ENCODE measurements at places on chromosomes 1 and 21.

DNA sequence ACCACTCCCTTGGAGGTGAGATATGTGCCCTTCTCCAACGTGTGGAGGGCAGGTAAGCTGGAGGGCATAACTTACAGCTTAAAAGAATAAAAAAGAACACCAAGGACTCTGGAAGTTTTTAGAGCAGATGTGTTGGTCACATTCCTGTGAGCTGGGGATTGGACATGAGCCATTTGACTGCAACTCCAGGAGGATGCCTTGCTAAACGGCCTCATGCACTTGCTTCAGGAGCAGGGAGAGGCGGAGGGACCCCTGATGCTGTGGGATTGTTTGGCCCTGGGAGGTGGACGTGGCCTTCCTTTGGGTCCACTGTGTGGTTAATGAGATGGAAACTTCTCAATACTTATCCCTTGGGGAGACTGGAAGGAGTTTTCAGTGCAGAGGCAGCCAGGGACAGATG, 185.6 kb downstream of the RHOU start:
- DNase-seq = no peak

DNA sequence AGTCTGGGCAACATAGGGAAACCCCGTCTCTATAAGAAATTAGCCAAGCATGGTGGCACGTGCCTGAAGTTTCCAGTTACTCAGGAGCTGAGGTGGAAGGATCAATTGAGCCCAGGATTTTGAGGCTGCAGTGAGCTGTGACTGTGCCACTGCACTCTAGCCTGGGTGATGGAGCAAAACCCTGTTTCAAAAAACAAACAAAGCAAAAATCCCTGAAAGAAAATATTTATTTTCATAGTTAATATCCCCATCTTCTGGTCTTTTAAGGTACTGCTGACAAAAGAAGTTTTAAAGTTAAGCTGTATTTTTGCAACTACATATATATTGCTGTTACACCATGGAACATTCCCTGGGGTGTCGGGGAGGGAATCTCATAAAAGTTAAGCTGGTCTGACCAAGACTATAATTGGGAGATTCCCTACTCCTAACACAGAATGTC, 26.0 kb downstream of the VAMP4 start:
- peak; percentile 8 for DNase-seq

DNA sequence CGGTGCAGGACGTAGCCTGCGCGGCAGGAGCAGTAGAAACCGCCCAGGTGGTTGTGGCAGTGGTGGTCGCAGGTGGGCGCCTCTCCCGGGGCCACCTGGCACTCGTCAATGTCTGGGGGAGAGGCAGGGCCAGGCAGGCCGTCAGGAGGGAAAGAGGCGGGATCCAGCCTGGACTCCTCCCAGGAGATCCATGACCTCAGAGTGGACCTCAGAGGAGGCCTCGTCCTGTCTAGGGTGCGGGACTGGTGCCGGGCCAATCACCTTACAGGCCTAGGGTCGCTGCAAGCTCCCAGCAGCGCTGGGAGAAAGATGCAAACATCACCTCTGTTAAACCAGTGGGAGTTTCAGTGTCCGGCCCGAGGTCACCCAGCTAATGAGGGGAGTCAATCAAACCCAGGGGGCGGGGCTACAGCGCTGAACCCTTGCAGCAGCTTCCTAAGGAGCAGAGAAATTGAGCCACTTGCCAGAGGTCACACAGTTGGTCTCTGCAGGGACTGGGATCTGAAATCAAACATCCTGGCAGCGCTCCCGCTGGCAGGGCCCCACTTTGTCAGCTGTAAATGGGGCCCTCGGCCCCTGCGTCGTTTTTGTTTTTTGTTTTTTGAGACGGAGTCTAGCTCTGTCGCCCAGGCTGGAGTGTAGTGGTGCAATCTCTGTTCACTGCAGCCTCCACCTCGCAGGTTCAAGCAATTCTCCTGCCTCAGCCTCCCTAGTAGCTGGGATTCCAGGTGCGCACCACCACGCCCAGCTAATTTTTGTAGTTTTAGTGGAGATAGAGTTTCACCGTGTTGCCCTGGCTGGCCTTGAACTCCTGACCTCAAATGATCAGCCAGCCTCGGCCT, 1.4 kb downstream of the MASP2 start:
- peak; percentile 31 for DNase-seq

DNA sequence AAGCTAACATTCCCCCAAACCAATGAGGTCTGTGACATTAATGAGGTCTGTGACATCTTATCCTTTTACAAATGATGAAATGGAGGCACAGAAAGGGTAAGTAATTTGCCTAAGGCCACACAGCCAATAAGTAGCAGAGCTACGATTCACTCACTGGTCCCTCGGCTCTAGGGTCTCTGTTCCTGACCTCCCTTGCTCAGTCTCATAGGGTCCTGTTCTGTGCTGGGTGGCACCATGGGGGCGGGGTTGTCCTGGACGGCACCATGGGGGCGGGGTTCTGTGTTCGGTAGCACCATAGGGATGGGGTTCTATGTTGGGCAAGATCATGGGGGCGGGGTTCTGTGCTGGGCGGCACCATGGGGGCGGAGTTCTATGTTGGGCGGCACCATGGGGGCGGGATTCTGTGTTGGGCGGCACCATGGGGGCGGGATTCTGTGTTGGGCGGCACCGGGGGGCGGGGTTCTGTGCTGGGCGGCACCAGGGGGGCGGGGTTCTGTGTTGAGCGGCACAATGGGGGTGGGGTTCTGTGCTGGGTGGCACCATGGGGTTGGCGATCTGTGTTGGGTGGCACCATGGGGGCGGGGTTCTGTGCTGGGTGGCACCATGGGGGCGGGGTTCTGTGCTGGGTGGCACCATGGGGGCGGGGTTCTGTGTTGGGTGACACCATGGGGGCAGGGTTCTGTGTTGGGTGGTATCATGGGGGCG, 55.6 kb downstream of the CLSTN1 start:
- peak; percentile 20 for DNase-seq

DNA sequence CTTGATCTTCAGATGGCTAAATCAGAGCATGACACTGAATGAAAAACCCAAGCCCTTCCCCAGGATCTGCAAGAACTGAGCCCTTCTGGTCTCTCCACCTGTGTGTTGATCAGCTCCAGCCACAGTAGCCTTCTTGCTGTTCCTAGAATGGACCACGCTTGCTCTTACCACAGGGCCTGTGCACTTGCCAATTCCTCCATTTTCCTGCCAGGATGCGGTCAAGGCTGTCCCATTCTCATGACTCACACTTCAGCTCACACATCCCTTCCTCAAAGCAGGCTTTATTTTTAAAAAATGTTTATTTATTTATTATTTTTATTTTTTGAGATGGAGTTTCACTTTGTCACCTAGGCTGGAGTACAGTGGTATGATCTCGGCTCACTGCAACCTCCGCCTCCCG, 43.6 kb upstream of the GRHL3 start:
- DNase-seq = no peak

GRCh38 chr1:204972426-204972825, 70.6 kb upstream of the CNTN2 start:
- no peak for DNase-seq

DNA sequence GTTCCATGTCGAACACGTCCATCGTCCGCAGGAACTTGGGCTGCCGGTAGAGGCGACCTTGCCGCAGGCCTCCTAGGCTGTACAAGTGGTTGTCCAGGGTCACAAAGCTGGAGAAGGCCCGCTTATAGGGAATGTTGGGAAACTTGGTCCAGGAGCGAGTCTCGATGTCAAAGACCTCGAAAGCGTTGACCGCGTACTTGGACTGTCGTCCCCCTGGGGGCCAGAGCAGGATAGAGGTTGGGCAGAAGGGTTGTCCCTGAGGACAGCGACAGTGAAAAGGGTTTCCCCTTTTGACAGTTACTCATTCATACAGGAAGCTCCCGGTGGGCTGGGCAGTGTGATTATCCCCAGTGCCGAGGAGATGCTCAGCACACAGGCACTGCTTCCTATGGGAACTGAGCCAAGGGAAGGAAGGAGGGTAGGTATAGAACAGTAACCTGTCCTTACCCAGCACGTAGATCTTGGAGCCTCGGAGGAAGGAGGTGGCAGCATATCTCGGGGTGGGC, 17.5 kb downstream of the KLHDC8A start:
- DNase-seq = peak; percentile 10

DNA sequence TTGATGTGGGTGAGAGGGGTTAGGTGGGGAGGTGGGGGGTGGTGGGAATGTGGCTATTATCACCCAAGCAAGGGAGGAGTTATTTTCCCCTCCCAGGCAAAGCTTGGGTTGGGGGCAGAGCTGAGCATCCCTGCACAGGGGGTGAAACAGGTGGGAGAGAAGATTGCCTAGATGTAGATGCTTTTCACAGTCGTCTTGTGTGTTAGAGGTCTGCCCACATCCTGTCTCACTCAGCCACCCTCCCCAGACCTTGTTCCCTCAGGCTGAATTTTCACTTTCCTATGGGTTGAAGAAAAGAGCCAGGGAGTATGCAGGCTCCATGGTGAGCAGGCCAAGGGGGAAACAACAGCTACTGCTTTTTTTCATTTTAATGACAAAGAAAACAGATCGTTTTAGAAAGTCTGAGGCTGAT, 223.5 kb downstream of the KIF26B start:
- no peak for DNase-seq

DNA sequence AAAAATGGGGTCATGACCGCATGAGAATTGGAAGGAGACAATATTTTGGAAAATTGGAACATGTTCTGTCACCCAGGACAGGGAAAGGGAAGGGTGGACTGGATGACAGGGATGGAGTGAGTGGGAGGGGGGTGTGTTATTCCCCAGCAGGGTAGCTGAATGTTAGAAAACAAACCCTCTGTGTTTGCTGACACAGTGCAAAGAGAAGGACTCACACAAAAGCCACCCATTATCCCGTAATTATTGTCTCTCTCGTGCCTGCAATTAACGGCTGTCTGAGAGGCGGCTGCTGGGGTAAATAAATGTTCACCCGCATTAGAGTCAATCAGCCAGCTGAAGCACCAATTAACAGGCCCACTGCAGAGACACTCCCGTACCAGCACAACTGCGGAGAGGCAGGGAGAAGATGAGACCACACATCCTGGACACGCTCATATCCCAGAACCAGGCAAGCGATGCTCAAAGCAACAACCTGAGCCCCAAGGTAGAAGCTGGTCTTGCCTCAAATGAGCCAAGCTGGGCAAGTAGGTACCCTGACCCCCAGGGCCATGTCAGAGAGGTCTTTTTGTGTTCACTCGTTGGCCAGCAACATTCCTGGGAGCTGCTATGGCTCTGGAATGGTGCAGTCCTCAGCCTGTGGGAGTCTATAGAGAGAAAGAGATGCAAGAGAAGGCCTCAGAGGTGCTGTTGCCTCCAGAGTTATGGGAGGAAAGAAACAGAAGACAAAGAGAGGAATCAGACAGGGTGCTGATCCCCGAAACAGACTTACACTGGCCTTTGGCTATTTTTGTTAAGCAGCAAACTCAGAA, 19.4 kb downstream of the PLEKHA6 start:
- no peak for DNase-seq

DNA sequence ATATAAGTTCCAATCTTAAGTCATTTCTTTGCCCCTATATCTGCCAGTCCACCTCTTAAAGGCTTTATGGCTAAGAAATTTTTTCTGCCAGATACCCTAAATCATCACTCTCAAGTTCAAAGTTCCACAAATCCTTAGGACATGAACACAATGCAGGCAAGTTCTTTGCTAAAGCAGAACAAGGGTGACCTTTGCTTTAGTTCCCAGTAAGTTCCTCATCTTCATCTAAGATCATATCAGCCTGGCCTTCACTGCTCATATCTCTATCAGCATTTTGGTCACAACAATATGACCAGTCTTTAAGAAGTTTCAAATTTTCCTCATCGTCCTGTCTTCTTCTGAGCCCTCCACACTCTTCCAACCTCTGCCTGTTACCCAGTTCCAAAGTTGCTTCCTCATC, 402.2 kb upstream of the RUNX1 start:
- no peak for DNase-seq

GRCh38 chr21:38787461-38788274, 18.1 kb upstream of the ETS2 start:
- DNase-seq = peak; percentile 80

- no peak for DNase-seq
Observed at GRCh38 chr1:79215311-79215710, 208.8 kb upstream of the ADGRL4 start.

GRCh38 chr1:6956488-6957159, 171.4 kb downstream of the CAMTA1 start:
- no peak for DNase-seq

- DNase-seq = no peak
Observed at GRCh38 chr1:4935807-4936206, 281.4 kb downstream of the AJAP1 start.

DNA sequence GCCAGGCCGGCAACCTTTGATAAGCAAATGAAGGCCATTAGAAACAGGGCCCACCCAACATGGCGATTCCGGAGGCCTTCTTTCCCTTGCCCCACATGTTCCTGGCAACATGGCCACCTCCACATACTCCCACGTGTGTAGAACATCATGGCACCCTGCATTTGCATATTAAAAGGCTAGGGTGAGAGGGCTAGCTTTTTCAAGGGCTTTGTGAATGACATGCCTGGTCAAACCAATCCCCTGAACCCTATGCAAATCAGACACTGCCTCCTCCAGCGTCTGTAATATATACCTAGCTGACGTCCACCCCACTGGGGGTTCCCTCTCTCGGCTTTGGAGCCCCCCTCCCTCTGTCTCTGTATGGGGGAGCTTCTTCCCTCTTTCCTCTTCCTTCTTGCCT, 1.6 kb downstream of the ADCY10 start:
- DNase-seq = no peak

GRCh38 chr1:158793604-158794003, 12.6 kb upstream of the OR6N2 start:
- no peak for DNase-seq

- no peak for DNase-seq
Observed at GRCh38 chr1:2983706-2984398, 37.4 kb upstream of the ACTRT2 start.

DNA sequence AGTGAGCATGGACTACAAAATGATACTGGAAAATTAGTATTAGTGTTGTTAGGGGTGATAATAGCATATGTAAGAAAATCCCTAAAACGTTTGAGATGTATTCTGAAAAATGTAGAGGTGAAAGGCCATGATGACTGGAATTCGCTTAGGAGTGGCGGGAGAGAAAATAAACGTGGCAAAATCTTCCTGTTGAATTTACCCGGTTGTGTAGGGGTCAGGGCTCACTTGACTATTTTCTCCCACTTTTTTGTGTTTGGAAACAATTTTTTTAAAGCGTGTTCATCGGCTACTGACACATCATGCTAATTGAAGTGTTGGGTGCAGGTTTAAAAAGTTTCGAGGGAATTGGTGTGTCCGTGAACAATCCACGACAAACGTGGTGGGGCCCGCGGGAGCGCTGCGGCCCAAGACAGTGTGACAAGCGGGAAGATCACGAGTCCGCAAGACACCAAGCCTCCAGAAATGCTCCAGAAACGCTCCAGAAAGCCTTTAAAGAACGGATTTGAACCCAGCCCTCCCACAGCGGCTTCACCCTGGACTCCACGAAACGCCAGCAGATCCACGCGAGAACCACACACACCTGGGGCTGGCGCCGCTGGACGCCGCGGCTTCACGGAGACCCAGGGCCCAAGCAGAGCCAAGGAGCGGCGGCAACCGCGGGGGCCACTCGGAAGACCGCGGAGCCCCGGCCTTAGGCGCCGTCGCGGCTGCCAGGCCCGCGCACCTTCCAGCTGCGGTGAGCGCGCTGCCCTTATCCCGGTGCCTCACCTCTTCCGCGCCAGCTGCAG, 573 bp downstream of the PSMG1 start:
- DNase-seq = no peak

All from Caco-2 (cell line).